Osteocyte (in vitro differentiated cells): ENCODE measurements at places on chromosomes 2 and 18.
A peak's percentile ranks its signal among the peaks of the same experiment; 100 is the strongest.

- no peak for DNase-seq
Observed at GRCh38 chr2:210839450-210839849, 283.1 kb downstream of the CPS1 start.

GRCh38 chr2:37928377-37928776 is 3.3 kb downstream of the RMDN2 start:
- DNase-seq, result no peak

DNA sequence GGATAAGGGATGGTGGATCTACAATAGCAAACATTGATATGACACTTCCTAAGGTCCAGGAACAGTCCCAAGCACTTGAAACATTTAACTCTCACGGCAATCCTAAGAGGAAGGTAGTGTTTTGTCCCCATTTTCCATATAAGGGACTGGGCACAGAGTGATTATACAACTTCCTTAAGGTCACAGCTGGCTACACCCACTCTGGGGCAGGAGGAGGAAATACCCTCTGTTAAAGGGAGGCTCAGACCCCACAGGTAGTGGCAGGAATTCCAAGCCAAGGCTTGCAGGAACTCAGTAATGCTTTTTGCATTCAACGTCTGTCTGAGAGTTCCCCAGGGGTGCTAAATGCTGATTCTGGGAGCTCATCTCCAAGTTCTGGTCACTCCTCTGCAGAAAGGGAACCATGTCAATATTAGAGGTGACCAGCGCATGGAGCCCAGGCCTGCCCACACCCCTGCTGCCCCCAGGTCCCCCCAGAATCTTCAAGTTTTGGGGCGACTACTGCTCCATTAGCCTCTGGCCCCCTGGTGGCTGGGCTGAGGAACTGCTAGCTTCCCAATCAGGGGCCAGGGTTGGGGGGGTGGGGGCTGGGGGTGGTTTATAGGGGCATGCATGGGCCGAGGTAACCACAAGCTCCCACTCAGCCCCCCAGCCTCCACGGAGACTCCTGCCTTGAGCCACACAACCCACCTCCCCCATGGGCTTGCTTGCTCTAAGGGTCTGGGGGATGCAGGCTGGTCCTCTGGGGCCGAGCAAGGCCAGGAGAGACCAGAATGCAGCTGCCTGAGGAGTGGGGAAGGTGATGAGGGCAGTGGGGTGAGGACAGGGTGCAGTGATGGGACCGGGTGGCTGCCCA is 11.1 kb downstream of the OBSL1 start:
- DNase-seq, result no peak

DNA sequence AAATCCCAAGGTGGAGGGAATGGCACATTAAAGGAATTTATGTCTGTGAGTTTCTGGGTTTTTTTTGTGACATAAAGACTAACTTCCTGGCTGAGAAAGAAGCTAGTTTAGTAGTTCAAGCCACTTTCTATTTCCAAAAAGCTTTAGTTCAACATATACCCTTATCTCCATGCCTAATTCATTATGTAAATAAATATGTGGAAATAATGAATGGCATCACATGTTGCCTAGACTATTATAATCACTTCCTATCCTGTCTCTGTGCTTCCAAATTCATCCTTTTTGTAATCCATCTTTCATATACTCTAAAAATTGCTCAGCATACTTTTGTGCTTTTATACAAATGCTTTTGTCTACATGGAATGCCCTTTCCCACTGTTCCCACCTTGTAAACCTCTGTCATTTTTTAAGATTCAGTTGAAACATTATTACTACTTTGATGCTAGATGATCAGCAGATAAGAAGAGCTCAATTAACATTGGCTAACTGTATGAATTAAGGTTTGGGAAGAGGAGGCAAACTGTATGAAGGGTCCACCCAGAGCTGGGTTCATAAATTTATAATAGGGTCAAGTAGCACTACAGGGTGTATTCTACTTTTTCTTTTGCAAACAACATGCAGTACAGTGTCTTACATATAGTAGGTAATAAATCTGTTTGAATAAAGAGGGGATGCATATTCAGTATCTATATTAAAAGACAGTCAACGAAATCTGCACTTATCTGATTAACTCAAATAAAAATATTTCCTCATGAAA is 61.7 kb upstream of the MTIF2 start:
- DNase-seq, result no peak

DNA sequence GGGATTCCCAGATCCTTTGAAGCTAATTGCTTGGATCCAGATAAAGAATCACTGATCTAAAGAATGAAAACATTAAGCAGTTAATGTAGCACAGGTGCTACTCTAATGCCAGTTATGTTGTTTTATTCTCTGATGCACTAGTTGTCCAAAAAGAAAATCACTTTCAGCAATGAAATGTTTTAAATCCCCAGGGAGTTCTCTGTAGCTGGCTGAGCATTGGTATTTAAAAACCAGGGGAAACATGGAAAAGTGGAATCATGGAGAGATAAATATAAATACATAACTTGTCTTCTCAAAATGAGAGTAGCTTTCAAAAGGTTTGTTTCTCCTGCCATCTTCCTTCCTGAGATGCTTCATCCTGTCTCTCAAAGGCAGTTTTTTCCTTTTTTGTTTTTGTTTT is 37.7 kb downstream of the CD302 start:
- DNase-seq, result no peak

GRCh38 chr2:82491591-82491990 is 1967.5 kb downstream of the SUCLG1 start:
- DNase-seq, result no peak

- DNase-seq, result no peak
Observed at GRCh38 chr2:148430101-148430500, 214.4 kb upstream of the EPC2 start.

- no peak for DNase-seq
Observed at GRCh38 chr2:8566774-8567468, 114.9 kb upstream of the ID2 start.

GRCh38 chr2:240400371-240401161 is 34.9 kb upstream of the GPC1 start:
- DNase-seq, result peak; percentile 83

DNA sequence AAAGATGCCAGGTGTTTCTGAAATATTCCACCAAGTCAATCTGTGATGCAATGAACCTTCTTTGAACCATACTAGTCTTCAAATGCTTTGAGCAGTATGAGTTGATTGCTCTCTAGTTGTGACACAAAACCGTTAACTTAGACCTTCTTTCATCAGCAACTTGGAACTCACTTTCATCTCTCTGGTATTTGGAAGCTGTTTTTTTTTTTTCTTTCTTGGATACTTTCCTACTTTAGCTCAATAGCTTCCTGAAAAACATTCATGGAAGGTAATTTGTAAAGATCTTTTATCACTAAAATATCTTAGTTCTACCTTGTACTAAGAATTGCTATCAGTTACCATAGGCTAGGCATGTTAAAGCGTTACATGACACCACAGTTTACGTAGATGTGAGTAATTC is 1071.9 kb upstream of the CHAC2 start:
- DNase-seq, result no peak

GRCh38 chr2:106631281-106631680 is 144.1 kb downstream of the CD8B2 start:
- no peak for DNase-seq

- DNase-seq, result no peak
Observed at GRCh38 chr2:72144274-72144631, 3.4 kb downstream of the CYP26B1 start.
